ENCODE measurements at places on chromosomes 4 and X. TPM values are rescaled to one million over a fixed set of nuclear protein-coding genes. Genes with fewer than 3 reads are reported as not detected.

Gene NLGN3
- 0.13 TPM for total RNA-seq

Gene FNIP2
- 67.1 TPM for total RNA-seq

Gene ZAR1
- total RNA-seq: not detected

Gene SATL1
- total RNA-seq: not detected

Gene NMU
- not detected for total RNA-seq

Gene KIT
- total RNA-seq: 1.0 TPM

Gene CSAG1
- not detected for total RNA-seq

- no peak for DNase-seq
Observed at GRCh38 chr4:168994958-168995357, 15.1 kb downstream of the CBR4 start.

- no peak for DNase-seq
Observed at GRCh38 chrX:47991263-47992094, 12.3 kb downstream of the ZNF182 start.

DNA sequence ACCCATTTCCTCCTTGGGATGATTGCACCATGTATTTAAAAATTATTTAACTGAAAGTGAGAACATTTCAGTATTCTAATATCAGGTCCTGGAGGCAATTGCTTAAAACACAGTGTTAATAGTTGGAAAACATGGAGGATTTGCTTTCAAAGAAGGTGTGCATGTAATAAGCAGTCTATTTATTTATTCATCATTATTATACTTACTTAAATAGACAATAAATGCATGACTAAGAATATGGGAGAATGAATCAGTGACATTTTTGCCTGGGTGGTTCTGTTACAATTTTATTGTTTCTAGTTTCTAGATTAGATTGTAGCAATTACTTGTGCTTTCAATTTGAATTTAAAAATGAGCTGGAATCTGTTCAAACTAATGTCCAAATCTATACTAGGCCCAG lies 145.5 kb downstream of the AREG start:
- no peak for DNase-seq

DNA sequence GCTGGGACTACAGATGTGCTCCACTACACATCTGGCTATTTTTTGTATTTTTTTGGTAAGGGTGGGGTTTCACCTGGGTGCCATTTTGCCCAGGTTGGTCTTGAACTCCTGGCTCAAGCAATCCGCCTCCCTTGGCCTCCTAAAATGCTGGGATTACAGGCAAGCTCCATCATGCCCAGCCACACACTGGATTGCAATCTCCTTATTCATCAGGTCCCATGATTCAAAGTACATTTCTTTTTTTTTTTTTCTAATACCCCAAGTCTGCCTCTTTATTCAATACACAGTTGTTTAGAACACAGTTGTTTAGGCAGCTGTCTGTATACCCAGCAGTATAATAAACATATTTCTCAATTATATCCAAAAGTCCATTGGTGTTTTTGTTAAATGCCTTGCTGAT lies 130.3 kb upstream of the ARSJ start:
- DNase-seq: no peak

DNA sequence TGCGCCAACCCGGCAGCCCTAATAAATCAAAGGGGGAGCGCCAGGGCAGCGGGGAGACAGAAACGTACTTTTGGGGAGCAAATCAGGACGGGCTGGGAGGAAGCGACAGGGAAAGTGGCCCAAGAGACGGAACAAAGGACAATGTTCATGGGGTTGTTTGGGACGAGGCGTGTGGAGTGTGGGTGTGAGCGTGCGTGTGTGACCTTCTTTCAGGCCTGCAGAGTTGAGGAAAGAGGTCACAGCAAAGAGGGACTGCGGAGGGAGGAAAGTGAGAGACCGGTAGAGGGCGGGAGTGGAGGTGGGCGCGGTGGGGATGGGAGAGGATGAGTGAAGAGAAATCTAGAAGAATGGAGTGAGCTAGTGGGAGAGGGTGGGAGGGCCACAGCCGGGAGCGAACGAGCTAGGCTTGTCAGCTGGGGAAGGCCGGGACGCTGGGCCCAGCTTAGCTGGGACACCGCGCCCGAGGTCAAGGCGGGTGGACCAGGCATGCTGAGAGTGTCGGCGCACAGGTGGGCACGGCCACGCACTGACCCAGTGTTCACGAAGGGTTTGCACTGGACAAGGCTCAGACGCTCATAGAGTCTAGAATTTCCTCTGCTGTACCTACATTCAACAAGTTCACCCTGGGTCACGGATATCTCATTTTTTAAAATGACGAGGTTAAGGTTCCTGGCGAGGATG lies 14.7 kb upstream of the PITX2 start:
- DNase-seq: no peak

DNA sequence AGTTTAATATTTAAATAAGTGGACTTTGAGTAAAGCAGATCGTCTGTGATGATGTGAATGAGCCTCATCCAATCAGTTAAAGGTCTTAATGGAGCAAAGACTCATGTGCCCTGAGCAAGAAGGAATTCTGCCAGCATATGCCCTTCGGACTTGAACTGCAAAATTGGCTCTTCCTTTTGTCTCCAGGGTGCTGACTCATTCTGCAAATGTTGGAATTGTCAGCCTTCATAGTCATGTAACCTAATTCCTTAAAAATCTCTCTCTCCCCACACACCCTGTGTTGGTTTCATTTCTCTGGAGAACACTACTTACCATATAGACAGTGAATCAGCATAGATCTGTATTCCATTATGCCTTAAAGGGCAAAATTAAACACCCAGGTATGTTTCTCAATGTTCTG lies 609.8 kb upstream of the GALNTL6 start:
- no peak for DNase-seq

DNA sequence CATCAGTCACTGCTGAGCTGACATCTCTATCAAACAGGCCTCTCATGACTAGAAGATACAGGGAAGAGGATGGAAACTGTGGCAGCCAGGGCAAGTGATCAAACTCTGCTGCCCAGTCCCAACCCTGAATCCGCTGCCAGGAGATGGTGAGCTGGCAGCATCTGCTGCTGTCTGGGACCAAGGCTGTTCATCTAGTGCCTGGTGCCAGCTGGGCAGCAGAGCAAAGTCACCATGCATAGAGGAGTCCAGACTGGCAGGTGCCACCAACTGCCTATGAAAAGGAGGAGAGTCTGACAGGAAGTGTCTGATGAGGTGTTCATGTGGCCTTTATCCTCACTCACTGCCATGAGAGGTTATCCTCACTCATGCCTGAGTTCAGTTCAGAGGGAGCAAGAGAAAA lies 518.9 kb downstream of the MID1IP1 start:
- no peak for DNase-seq

- no peak for DNase-seq
Observed at GRCh38 chr4:153296040-153296823, 48.3 kb upstream of the MND1 start.

DNA sequence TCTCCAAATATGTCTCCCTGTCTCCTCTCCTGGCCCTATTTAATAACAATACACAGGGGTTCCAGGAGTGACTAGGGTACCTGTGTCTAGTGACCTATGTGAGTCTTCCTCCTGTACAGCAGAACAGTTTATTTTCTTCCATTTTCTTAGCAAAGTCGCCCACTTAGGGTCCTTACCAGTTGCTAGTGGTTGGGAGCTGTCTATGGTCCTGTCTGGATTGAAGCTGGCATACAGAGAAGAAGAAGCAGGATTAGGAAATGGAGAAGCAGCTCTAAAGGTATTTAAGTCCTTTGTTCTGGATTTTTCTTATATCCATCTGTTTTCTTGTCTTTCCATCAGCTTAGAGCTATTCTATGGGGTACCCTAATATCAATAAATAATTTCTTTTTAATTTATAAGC lies 587.1 kb upstream of the CPEB2 start:
- no peak for DNase-seq

- no peak for DNase-seq
Observed at GRCh38 chrX:106698693-106699092, 27.8 kb upstream of the RNF128 start.

DNA sequence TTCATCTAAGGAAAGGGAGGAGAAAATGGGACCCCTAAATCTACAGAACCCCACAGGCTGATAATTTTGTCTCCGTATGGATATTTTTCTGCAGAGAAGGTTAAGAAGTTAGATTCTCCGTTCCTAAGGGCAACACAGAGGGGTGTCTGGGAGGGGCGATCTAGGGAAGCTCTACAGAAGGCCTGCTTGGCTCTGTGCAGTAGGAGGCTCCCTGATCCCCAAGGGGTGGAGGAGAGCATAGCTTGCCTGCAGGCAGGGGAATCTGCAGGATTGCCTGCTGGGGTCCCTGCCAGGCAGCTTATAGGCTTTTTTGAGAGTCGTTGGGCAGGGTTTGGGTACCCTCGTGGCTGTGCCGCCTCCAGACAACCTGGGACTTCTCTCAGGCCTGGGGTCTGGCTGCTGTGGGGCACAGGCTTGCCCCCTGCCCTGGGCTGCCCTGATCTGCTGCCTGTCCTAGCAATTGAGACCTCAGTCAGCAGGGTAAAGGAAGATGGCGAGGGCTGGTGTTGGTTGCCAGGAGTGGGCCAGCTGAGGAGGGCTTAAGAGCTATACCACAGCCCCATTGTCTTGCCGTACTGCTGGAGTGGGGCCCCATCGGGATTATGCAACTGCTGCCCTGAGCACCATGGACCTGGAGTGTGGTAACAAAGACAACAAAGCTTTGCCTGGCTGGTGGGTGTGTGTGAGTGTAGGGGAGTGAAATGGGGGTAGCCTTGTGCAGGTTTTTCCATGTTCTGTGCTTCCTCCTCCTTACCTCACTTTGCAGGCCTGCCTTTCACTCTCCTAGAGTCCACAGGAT lies 74.1 kb downstream of the EFNB1 start:
- DNase-seq: no peak

DNA sequence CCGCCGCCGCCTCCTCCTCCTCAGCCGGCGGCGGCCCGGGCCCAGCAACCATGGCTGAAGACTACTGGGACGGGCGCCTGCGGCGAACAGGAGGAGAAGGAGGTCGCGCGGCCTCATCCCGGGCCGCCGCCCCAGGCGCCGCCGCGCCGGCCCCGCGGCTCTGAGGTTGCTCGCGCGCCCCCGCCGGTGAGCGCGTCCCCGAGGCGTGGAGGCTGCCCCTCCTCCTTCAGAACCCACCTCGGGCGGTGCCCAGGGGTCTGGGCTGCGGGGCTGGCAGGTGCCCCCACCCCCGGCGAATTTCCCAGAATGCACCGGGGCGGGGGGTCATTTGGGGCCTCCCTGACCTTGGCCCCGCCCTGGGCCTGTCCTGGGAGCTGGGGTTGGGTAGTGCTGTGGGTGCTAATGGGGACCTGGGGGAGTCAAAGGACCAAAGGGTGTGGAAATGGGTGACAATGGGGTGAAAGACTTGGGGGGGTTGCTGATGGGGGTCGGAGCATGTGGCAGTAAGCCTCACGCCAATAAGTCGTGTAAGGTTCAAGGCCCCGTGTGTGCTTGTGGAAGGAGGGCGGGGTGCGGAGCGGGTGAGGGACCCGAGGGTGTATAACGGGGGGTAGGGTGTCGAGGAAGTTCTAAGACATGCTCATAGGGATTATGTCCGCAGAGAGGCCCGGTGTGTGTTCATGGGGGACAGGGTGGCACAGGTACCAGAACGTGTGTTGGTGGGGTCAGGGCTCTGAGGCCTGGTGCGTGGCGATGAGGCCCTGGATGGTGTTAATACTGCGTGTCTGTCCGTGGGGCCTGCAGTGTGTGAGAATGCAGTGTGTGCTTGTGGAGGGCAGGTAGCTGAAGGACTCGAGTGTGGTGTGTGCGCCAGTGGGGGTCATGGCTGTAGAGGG lies 687 bp downstream of the CDK16 start:
- peak; percentile 62 for DNase-seq

DNA sequence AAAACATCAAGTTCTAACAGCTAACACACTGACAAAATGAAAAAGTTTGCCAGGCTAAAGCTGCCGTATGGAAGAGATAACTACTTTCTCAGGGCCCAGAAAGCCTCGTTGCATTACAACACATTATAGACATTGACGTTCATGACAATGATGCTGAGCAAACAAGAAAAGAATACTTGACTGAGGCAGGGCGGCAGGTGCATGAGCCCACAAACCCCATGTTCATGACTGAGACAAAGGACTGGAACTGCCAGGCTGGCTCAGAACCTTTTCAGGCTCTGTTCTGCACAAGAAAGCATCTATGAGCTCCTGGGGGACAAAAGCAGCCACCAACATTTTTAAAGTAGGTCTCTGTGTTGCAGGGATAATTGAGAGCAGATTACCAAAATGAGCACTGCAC lies 13.6 kb downstream of the TLR6 start:
- DNase-seq: no peak

- no peak for DNase-seq
Observed at GRCh38 chr4:28482580-28483270, 1622.1 kb downstream of the STIM2 start.

DNA sequence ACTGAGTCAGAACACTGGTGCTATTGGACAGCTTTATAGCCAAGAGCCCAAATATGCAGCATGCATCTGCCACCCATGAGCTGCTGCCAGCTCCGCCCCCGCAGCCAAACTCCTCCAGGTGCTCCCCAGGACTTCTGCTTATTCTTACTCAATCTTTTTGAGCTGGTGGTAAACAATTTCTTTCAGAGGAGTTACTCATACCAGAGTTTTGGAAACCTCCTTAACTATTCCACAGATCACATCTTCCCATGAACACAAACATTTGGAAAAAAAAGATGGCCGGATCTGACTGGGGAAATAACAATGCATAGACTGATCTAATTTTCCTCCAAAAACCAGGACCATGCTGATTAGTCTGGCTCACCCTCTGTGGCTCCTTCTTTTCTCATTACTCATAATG lies 399.9 kb downstream of the GPM6A start:
- no peak for DNase-seq

GRCh38 chr4:147969573-147970385 lies 237.9 kb downstream of the ARHGAP10 start:
- DNase-seq: no peak

DNA sequence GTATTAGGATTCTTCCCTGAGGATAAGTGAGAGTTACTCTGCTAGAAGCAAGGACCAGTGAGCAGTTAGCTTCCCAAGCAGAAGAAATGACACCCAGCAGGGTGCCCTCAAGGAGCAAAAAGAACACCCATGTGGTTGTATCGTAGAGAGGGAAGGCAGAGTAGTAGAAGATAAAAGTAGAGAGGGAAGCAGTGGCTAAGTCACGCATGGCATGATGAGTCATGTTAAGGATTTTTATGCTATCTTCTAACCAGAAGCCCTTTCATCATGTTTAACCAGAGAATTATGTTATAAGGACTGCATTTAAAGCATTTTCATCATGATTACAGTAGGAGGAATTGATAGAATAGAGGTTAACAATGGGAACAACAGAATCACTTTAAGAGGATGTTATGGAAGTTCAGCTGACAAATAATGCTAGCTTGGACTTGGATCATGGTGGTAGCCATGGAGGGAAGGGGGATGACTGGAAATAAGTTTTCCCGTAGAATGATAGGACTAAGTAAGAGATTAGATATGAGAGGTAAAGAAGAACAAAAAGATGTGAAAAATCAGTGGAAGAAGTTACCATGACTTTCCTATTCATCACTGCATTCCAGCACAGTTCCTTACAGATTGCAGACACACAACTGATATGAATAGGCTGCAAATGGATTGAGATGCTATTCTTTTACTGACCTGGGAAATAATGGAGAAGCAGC lies 383.5 kb upstream of the INTU start:
- no peak for DNase-seq

GRCh38 chr4:176988226-176988625 lies 195.5 kb upstream of the VEGFC start:
- DNase-seq: no peak

GRCh38 chr4:1746265-1746691 lies 25.0 kb downstream of the TACC3 start:
- DNase-seq: peak; percentile 68

All from right lobe of liver (tissue), 6 donors.